ENCODE measurements at places on chromosomes 2 and 18.

- peak; percentile 2 for DNase-seq
These were observed 135.9 kb downstream of the TPGS2 start for GRCh38 chr18:36692921-36693332.

GRCh38 chr2:74824679-74825078, 9.2 kb upstream of the HK2 start:
- DNase-seq, result no peak

DNA sequence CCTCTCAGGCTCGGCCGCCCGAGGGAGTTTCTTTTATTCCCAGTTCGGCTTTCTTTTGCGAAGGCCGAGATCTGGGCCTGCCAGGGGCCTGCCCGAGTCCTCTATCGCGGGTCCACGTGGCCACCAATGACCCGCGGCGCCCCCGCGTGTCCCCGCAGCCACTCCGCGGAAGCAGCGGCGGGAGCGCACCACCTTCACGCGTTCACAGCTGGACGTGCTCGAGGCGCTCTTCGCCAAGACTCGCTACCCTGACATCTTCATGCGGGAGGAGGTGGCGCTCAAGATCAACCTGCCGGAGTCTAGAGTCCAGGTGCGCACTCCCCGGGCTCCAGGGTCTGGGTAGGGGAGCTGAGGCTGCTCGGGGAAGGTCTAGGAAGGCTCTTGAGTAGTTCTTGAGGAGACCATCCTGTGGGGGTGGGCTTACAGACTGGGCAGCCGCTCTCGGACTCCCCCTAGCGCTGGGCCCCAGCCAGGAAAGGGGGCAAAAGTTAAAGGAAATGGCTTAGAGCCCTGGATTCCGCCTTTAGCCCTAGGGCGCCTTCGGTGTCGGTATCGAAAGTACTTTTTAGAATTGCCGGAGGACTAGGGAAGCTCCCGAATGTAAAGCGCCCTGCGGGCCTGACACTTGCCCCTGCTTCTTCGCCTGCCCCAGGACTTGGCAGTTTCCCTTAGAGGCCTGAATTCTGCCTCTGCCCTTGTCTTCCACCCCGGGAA, 3.4 kb downstream of the OTX1 start:
- no peak for DNase-seq

GRCh38 chr18:63112706-63113105, 206.9 kb downstream of the BCL2 start:
- DNase-seq, result no peak

DNA sequence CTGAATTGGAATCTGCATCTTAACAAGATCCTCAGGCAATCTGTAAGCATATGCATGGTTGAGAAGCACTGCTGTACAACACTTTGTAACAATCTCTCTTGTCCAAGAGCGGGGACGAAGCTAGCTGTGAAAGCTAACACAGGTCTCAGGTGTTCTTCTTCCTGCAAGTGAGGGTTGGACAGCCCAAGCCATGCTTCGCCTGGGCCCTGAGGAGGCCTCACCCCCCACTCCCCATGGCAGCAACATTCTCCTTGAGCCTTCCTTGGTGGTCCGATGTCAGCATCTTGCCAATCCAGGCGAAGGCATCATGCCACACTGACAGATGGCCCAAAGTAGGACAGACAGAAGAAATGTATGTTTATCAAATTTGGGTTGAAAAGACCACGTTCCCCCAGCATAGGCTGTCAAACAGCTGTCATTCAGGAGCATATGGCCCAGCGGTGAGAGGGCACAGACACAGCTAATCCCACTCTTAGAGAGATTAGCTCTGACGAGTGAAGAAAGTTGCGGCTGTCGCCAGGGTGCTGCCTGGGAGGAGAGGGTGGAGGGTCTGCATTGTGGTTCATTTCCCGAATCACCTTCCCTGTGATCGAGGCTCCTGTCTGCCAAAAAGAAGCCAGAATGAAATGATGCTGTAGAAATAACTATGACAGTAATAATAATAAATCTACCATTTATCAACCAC, 344.7 kb downstream of the MYCN start:
- DNase-seq, result no peak

GRCh38 chr2:200668478-200668877, 82.7 kb downstream of the AOX1 start:
- no peak for DNase-seq

DNA sequence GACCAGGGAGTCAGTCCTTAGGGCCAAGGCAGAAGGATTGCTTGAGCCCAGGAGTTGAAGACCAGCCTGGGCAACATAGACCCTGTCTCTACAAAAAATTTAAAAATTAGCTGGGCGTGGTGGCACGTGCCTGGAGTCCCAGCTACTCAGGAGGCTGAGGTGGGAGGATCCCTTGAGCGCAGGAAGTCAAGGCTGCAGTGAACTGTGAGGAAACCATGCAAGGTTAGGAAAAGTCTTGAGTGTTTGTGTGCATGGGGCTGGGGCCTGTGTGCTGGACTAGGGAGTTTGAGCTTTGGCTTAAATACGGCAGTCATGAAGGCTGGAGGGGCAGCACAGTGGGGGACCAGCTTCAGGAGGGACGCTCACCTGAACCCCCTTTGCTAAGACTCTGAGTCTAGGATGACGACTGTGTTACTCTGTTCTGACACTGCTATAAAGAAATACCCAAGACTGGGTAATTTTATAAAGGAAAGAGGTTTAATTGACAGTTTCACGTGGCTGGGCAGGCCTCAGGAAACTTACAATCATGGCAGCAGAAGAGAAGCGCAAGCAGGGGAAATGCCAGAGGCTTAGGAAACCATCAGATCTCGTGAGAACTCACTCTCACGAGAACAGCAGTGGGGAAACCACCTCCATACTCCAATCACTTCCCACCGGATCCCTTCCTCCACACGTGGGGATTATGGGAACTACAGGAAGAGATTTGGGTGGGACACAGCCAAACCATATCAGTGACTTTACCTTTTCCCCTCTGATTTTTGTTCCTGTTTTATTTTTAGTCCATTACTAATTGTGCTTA, 39.4 kb downstream of the GORASP2 start:
- no peak for DNase-seq

- no peak for DNase-seq
These were observed 307.5 kb upstream of the HS6ST1 start for GRCh38 chr2:128625963-128626759.

DNA sequence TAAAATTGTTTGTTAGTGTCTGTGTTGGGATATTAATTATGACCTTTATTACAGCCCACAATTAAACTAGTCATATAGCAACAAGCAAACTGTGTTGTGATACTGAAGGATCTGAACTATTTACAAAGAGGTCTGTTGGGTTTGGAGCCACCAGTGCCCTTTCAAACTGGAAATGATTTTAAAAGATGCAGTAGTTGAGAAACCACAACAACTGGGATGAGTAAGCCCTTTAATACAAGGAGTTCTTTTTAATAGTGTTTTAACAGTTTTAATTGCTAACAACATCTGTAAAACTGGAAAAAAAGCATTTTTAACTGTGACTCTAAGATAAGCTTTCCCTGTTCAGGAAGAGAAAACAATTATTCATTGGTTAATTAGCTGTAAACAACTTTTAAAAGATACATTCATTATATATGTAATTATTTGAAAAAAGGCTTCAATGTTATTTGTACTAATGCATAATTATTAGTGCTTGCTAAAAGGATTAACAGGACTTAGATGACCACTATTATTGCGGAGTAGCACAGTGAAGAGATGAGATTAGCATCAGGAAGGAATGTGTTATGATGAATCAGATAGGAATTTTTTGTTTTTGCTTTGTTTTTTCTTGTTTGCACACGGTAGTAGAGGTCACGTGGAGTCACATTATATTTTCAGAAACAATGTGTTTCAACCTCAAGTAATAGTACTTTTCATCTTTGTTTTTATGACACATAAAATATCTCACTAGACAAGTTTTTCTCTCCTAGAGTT, 392.7 kb upstream of the FANCL start:
- DNase-seq, result no peak

DNA sequence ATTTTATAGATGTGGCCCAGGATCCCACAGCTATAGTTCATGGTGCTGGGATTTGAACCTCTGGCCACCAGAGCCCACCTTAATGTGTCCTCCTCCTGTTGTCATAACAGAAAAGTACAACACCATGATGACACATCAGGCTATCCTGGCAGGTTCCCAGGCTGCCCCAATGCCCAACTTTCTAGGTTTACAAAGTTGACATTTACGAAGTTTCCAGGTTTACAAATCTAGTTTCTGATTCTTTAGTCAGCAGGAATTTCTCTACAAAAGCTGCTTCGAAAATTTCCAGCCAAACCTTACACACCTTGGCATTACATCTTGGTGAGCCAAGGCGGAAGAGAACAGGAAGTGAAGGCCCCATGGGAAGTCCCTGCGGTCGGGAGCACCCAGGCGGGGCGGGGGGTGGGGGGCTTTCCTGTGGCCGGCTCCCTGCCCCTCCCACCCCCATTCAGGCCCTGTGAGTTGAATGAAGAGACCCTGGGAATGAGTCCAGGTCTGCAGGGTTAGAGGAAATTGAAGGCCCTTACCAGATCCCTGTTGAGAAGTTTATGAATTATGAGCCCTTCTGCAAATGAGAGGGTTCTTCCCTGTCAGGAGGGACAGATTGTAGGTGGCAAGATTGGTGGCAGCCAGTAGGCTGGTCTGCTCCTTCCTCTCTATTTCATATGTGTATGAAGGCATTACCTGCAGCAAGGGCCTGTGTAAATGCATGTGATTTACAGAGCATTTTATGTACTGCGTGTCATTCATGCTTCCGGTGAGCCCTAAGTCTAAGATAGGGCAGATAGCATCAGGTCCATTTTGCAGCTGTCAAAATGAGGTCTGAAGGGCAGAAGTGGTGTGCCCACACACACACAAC, 11.1 kb upstream of the IL1RN start:
- no peak for DNase-seq

GRCh38 chr18:72530622-72531021, 13.5 kb downstream of the CBLN2 start:
- DNase-seq, result no peak

GRCh38 chr2:190088917-190089316, 26.4 kb upstream of the MSTN start:
- peak; percentile 51 for DNase-seq

Data from HEK293T (cell line).